OCI-LY7 (cell line): ENCODE measurements at places on chromosomes 2 and 18.
A peak's percentile ranks its signal among the peaks of the same experiment; 100 is the strongest.

- no peak for DNase-seq
These were observed 666.0 kb downstream of the DSC3 start for GRCh38 chr18:30376515-30376914.

DNA sequence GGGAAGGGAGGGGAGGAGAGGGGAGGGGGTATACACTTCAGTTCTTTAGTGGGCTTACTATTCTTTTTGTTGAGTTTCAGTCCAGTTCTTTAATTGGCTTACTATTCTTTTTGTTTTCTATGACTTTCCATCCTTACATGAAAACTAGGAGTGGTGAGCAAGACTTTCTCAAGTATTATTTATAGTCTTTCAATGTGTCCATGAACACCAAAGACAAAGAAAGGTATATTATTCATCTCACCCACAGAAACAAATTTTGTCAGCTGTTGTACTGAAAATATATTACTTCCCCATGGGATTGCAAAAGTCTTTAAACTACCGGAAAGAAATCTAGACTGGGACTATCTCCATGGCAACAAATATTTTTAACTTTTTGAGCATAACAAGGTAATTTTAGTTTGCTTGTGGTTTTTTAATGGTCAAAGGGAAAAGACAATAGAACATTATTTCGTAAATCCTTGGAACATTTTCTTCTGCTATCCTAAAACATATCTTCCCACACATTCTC lies 17.6 kb downstream of the ADAM17 start:
- DNase-seq = peak; percentile 40

GRCh38 chr2:172107690-172108586 lies 5.2 kb upstream of the DLX2 start:
- DNase-seq = no peak

DNA sequence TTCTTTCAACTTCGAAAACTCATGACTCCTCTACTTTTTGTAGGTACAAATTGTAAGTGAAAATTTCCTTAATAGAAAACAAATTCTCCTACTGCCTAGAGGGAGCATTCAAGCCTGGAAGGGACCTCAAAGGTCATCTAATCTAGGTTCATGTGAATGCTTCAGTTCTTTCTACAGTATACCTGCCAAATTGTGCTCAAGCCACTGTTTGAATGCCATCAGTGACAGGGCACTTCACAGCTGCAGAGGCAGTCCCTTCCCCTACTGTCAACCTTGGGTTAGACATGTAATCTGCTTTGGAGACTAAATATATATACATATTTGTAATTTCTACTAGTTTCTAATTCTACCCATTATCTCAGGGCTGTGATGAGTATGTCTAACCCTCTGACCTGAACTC lies 681.3 kb upstream of the CDH2 start:
- no peak for DNase-seq

DNA sequence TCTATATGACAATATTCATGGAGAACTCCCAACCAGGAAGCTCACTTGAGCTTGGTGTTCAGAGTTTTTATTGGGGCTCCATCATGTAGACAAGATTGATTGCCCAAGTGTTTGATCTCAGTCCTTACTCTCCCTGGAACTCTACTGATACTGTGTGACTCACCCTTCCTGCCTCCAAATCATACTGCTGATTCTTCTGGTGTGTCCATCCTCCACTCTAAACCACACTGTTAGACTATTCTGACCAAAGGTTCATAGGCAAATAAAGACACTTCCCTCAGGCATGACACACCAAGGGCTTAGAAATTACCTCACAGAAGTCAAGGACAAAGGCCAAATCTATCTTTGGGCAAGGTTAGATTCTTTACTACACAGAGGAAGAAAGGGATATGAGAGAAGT lies 107.9 kb upstream of the CDH20 start:
- DNase-seq = no peak

GRCh38 chr2:182585001-182585400 lies 131.1 kb upstream of the DNAJC10 start:
- DNase-seq = no peak

DNA sequence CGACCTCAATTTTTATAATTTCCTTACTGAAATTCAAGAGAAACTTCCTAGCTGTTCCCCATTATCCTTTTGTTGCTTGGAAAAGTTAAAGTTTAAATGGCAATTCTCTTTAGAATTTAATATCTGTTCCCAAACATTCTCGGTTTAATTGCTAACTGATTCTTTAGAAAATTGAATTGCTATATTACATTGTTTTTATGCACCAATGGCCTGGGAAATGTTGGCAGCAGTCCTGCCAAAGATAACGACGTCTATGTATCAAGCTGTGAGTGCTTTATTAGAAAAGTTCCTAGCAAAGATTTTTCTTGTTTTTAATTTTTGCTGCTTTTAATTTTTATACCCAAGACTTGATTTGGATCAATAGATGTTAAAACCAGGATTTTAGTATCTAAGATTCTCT lies 167.8 kb upstream of the HDAC4 start:
- DNase-seq = no peak

- no peak for DNase-seq
These were observed 43.5 kb downstream of the CALCRL start for GRCh38 chr2:187404431-187405110.

DNA sequence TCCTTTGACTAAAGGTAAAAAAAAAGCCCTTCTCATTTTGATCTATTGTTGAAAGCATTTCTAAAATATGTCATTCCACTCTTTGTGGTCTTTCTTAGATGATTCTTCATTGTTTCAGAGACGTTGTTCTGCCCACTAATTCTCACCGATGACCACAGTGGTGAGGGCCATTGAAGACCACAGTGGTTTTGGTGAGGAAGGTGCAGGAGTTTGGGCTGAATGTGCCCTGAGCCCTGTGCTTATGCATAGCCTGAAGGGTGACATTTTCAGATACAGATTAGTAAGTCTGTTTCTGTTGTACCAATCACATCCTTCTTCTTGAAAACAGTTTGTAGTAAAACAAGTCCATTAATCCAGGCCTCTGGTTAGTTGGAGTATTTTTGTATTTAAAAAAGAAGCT lies 251.3 kb upstream of the ATP5MC3 start:
- no peak for DNase-seq

DNA sequence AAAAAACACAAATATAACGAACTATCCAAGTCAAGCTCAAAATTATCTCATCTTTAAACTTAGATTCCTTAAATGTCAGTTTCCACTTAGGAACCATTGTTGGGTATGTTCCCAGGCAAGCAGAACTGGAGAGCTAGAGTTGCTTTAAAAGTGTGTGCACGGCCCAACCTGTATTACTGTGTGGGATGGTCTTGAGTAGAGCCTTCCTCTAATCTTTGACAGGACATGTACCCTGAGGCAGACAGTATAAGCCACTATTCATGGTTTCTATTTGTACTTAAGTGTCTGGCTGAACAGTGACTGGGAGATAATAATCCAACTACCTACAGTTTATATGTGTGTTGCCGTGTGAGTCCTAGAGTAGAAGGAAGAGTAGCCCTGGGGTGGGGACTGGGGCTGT lies 239.7 kb downstream of the GPD2 start:
- no peak for DNase-seq

- DNase-seq = no peak
These were observed 85.4 kb upstream of the HS6ST1 start for GRCh38 chr2:128403814-128404708.

DNA sequence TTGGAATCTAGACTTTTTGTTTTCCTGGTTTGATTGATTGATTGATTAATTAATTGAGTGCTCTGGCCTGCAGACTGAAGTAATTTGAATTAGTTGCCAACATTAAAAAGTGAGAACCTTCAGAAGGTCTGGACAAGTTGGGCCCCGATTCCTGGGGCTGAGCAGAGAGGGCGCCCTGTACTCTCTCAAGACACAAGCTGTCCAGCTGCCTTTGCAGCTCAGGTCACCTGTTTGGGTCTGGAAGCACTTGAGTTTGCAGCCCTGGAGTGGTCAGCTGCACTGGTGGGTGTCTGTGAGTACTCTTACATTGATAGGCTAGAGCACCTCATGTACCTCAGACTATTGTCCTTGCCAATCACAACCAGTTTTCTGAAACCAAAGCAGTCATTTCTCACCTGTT lies 22.7 kb upstream of the CELF4 start:
- no peak for DNase-seq

DNA sequence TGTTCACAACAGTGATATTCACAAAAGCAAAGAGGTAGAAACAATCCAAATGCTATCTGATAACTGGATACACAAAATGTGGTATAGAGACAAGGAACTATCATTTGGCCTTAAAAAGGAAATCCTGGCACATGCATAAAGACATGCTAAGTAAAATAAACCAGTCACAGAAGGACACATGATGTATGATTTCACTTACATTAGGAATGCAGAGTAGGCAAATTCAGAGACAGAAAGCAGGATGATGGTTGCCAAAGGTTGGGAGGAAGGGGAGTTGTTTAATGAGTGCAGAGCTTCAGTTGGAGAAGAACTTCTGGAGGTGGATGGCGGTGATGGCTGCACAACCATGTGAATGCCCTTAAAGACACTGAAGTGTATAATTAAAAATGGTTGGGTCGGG lies 38.1 kb downstream of the ATP8B1 start:
- no peak for DNase-seq

- no peak for DNase-seq
These were observed 12.5 kb upstream of the CABYR start for GRCh38 chr18:24126155-24126961.

- no peak for DNase-seq
These were observed 222.3 kb downstream of the DOK6 start for GRCh38 chr18:69622961-69623360.

GRCh38 chr2:122083256-122084048 lies 328.0 kb downstream of the TSN start:
- DNase-seq = no peak

DNA sequence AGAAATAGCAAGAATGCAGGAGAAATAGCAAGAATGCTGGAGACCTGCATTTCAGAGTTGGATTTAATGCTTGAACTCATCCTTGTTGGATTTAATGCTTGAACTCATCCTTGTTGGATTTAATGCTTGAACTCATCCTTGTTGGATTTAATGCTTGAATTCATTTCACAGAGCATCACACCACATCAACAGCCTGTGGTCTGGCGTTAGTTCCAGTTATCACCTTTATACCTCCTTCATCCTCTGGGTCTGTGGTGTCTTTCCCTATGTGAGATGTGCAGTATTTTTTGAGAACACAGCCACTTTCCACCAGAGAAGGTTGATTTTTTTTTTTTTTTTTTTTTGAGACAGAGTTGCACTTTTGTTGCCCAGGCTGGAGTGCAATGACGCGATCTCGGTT lies 546.4 kb upstream of the SOX11 start:
- no peak for DNase-seq

DNA sequence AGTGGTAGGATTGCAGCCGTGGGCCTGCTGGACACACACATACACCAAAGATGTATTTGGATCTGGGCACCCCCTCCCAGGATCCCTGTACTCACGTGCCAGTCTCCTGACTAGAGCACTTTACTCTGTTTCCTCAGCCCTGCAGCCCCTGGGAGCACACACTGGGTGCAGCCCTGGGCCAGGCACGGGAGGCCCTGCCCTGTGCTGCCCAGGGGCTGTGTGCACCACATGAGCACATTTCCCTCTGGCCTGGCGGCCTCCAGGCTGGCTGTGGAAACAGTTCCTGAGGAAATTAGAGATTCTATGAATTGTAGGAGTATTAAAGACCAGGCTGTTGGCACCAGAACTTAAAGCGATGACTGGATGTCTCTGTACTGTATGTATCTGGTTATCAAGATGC lies 45.4 kb downstream of the BCL2L11 start:
- DNase-seq = no peak

DNA sequence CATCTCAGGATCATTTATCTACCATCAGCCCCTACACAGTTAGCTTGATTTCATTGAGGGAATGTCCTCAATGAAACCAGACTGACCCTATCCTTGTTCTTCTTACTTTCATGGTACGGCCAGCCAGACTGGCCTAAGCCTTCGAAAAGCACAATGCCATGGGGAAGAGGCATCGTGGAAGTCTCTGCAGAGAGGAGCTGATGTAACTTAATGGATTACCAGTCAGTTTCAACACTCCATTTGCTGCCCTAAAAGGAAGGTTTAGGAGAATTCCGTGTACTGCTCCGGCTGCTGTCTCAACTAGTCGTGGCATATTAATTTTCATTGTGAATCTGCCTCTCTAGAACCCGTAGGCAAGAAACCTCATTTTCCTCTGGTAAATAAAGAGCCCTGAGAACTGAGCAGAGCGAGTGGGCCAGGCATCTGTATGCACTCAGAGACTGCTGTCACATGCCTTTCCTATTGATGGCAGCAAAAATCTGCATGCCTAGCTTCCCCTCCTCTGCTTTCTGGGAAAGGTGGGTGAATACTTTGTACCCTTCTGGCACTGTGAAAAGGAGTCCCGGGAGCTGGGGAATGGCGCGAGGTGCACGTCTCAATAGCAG lies 184.9 kb downstream of the KLHL29 start:
- DNase-seq = no peak

DNA sequence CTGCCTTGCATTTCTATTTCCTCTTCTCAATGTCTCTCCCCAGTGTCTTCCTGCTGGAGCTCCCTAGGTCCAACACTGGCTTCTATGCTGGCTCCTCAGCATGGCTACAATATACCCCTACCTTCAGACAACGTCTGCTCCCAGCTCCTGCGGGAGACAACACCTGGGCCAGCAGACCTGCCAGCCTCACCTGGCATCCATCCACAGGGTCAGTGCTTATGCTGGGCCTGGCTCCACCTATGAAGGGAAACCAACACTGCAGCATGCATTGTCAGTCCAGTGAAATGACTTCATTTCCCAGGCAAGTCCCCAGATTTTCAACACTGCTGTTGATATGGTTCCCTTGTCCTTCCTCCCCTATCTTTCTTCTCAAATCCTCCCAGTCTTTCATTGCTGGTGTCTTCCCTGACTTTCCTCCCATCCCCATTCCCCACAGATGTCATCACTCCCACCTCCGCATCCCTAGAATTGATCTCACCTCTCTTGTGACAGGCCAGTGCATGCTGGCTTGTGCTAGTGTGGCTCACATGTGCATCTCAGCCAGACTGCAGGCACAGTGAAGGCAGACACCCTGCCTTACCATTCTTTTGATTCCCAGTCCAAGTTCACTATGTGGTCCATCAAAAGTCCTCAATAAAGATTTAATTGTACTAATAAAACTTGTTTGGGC lies 98.0 kb downstream of the MYO5B start:
- DNase-seq = no peak

DNA sequence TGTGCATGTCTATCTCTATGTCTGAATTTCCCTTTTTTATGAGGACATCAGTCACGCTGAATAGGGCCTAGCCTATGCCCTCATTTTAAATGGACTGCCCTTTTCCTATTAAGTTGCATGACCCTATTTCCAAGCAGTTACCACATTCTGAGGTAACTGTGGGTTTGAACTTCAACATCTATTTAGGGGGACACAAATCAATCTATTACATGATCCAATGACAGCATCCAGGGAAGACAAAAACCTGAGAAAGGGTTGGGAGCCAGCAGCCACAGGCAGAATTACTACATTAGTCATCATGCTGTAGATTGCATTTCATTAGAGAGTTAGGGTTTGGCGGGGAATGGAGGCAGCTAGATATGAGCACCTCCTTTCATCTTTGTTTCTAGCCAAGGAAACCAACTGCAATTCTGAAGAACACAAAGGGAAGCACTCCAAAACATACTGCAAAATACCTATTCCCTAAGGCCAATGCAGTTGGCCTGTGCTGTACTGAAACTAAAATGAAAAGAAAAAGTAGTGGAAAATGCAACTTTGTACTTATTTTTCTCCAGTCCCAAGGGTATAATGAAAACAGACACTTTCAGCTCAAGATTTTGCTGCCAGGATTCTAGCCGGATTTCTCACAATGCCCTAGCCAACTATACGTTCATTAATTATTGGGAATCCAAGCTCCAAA lies 40.4 kb upstream of the C1D start:
- no peak for DNase-seq
